ENCODE measurements at places on chromosomes 4 and X.

DNA sequence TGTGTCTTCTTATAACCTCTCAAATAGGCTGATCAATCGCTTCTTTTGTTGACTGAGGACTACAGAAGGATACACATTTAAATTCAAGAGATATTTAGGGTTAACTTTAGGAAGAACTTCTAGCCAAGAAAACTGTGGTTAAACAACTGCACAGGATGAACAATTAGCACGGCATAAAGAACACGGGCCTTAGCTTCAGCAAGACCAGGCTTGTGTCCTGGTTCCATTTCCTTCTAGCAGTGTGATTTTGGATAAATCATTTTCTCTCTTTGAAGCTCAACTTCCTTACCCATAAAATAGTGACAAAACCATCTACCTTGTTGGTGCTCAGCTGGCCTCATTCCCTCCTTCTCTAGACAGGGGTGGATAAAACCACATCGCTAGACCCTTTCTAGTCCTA lies 117.6 kb downstream of the TSPAN5 start:
- no peak for DNase-seq

DNA sequence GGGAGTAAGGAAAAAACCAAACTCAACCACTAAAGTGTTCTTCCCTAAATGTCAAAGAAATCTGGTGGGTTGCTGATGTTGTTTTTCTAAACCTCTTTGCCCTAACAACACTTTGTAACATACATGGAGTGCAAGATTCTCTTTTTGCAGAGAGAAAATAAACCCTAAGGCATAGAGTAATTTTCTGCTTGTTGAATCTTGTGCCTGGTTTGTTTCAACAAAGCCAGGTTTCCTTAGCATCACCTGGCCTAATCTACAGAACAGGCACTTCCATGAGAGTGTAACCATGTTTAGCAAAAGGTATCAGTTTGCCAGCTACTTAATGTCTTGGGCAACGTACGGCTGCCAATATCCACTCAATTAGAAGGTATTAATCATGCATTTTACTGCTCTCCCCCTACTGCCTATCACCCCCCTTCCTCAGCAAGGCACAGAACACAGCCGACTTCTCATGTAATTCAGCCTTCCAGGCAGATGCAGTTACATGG lies 219.2 kb downstream of the MAML3 start:
- DNase-seq: no peak

- no peak for DNase-seq
These were observed 58.8 kb downstream of the SPINK2 start for GRCh38 chr4:56762484-56763250.

GRCh38 chr4:153398713-153399112 lies 54.2 kb downstream of the MND1 start:
- no peak for DNase-seq

- no peak for DNase-seq
These were observed 863 bp downstream of the CPE start for GRCh38 chr4:165379678-165380064.

GRCh38 chr4:14178421-14178820 lies 550.9 kb upstream of the BOD1L1 start:
- DNase-seq: no peak

GRCh38 chr4:106367072-106367471 lies 1.5 kb downstream of the GIMD1 start:
- no peak for DNase-seq

GRCh38 chr4:15158406-15159091 lies 156.3 kb downstream of the CPEB2 start:
- DNase-seq: no peak

DNA sequence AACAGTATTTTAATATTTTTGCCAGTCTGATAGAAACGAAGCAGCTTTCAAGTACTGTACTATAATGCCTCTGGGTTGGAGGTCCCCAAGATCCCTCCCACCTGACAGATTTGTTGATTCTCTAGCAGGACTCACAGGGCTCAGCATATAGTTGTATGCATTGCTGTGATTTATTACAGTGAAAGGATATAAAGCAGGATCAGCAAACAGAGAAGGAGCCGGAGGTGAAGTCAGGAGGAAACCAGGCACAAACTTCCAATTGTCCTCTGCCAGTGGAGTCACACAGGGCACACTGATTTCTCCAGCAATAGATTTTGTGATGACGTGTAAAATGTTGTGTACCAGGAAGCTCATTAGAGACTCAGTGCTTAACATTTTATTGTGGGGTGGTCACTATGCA lies 19.0 kb downstream of the USP53 start:
- no peak for DNase-seq

DNA sequence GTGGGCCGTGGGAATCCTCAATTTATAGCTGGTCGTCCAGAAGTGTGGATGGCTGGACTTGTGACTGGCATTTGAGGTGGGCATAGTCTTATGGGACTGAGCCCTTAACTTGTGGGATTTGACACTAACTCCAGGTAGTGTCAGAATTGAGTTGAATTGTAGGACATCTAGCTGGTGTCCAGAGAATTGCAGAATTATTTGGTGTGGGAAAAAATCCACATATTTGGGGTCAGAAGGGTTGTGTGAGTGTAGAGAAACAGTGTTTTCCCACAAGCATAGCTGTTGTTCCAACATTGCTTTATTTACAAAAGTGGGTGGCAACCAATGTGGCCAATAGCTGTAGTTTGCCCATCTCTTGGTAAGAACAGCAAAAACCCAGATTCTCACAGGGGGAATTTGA lies 91.3 kb downstream of the MOSPD2 start:
- DNase-seq: no peak

DNA sequence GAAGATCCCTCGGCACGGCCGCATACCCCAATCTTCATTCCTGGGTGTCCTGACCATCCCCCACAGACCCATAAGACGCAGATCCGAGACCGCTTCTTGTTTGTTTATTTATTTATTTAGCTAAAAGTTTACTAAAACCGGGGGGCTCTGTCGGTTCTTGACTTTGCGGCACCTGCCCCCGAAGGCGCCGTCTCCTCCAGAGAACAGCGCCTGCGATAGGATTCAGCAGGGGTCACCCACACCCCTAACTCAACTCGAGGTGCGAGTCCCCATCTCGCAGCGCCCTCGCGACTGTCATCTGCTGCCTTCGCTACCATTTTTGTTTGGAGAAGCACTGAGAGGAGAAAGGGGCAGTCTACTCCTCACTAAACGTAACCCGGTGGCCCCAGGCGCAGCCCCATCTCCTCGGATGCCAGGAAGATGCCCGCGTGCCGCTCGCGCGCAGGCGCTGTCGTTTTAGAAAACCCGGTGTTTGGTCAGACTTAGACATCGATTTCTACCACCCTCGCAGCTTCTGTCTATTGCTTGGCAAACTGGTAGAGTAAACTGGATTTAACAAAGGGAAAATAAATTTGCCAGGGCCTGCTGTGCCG lies 18.9 kb upstream of the GPR101 start:
- peak; percentile 59 for DNase-seq

GRCh38 chr4:84597450-84597849 lies 14.5 kb downstream of the CDS1 start:
- DNase-seq: no peak

GRCh38 chr4:6840062-6840976 lies 57.8 kb downstream of the KIAA0232 start:
- DNase-seq: no peak

DNA sequence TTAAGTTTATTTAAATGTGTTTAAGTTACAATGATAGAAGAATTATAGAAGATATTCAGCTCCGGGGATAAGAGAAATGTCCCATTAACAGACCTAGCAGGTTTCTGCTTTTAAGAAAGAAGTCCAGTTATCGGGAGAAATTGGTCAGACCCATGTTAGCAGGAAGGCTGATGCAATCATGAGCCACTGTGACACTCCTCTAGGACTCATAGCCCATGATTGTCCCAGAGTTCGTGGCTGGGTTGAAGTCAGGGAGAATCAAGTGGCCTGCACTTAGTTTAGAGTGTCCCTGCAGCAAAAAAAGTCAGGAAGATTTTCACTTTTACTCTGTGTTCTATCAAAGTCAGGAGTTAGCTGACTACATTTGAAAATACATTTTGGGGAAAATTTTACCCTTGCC lies 72.0 kb downstream of the TMEM144 start:
- DNase-seq: no peak
